ENCODE measurements at places on chromosomes 2 and 18.

GRCh38 chr2:10324095-10324832 is 21.6 kb downstream of the HPCAL1 start:
- no peak for DNase-seq

- DNase-seq, result no peak
Measured at GRCh38 chr2:155145758-155146229, 447.3 kb downstream of the KCNJ3 start.

GRCh38 chr2:12347066-12347493 is 369.7 kb upstream of the TRIB2 start:
- DNase-seq, result no peak

- DNase-seq, result no peak
Measured at GRCh38 chr2:212815453-212815852, 276.9 kb upstream of the ERBB4 start.

DNA sequence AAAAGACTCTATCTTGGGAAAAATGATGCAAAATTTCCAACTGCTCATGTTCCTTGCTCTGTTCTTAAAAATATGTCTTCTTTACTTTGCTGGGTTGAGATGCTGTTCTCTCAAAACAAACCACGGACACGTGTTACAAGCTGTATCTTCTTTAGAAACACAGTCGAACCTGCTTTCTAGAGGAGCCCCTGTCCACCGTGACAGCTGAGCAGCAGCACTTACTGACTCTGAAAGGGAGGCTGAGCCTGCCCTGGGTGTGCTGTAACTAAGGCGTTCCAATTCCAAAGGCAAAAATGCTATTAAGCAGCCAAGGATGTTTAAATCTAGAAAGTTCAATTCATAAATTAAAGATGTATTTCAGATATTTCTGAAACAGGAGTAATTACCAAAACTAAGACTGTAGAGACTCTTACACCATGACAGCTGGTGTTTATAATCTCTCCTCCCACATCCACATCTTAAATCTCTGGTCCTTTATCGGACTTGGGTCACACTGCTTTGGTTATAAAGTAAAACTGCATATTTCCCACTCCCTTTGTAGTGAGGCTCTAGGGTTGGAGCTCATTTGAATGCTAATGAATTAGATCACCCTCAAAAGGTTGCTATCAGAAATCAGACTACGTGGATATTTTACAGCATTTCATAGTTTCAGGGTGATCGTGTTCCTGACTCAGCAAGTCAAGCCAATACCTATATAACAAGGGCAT is 281.2 kb upstream of the LYPD1 start:
- no peak for DNase-seq

GRCh38 chr2:209146682-209147320 is 277.0 kb upstream of the MAP2 start:
- DNase-seq, result no peak

GRCh38 chr2:191811807-191812602 is 34.9 kb downstream of the CAVIN2 start:
- DNase-seq, result peak; percentile 37

DNA sequence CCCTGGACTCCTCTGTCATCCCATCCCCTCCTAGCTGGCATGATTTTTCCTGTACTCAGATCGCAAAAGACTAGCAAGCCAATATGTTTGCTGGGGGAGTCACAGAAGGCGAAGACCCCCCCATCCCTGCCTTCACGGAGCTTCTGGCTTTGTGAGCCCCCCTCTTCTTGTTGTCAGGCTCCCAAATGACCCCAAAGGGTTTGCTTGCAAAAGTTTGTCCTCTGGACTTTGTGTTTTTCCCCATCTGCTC is 169.9 kb downstream of the SMAD7 start:
- no peak for DNase-seq

DNA sequence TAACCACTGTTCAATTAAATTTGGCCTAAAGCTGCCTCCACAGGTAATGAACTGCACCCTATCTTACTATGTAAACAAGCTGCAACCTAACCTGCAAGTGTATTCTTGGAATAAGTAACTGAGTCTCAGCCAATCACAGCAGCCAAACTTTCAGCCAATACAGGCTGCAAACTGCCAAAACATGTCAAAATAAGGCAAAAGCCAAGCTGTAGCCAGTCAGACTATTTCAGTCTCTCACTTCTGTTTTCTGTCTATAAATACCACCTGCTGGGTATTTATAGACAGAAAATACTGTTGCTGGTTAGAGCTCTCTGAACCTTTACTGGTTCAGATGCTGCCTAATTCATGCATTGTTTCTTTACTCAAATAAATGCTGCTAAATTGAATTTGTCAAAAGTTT is 14.3 kb downstream of the C2orf76 start:
- no peak for DNase-seq

- DNase-seq, result peak; percentile 28
Measured at GRCh38 chr2:33552758-33553461, 46.2 kb downstream of the FAM98A start.

DNA sequence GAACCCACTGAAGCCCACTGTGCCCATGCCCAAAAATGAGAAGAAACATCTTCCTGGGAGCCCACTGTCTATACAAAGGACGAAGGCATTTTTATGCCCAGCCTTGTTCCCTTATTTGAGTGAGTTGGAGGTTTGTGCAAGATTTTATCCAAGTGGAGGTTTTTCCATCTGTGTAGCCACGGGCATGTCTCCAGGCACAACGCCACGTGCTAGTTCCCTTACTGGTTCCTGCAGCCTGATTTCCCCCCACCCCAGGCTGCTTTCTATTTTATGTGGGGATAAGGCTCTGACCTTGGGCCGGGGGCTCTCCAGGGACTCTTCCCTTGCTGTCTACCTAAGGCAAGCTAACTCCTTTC is 22.2 kb upstream of the TXNL4A start:
- DNase-seq, result no peak

- DNase-seq, result no peak
Measured at GRCh38 chr2:240304746-240305161, 130.7 kb upstream of the GPC1 start.

DNA sequence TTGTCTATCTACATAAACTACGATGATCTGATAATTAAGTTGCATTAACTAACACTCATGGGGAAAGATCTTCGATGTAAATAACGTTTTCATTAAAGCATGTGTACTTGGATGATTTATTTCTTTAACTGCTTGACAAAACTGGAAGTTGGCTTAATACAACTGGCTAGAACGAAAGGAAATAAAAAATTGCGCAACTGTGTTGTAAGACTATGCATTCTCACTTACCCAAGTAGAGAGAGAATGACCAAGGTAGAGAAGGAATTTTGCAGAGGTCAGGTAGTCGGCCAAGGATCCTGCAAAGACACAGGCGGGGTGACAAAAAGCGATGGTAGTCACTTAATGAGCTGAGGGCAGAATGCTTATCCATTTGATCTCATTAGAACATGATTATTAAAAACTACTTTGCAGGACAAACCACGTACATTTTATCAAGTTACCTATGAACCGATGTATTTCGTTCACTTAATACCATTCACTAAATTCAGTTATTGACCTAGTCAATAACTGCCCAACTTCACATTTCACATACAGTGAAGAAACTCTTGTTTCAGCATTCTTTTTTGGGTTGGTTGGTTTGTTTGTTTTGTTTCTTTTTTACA is 900 bp downstream of the SLC40A1 start:
- DNase-seq, result peak; percentile 19

- DNase-seq, result no peak
Measured at GRCh38 chr2:138453815-138454214, 47.8 kb upstream of the SPOPL start.

DNA sequence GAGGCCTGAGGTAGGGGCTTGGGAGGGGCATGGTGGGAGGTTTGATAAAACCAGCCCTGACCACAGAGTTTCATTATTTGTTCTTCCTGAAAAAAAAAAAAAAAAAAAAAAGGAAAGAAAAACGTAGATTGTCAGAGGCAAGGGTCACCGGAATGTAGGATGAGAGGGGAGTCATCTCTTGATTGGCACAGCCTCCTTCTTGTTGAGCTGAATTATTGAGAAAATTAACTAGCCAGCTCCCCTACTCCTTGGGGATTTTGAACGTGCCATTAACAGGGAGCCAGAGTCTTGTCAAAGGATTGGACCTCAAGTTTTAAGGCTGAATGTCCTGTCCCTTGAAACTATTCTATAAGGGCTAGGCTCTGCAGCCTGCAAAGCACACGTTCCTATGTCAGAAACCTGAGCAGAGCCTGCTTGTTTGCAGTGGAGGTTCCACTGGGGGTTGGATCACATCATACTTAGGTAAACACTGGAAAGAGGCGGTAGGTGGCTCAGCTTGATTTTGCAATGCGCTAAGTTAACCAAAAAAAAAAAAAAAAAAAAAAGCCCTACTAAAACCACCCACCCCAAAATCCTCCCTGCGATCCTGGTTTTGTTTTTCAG is 2.3 kb downstream of the INHBB start:
- no peak for DNase-seq

- DNase-seq, result peak; percentile 30
Measured at GRCh38 chr2:149488706-149489440, 98.7 kb downstream of the MMADHC start.

DNA sequence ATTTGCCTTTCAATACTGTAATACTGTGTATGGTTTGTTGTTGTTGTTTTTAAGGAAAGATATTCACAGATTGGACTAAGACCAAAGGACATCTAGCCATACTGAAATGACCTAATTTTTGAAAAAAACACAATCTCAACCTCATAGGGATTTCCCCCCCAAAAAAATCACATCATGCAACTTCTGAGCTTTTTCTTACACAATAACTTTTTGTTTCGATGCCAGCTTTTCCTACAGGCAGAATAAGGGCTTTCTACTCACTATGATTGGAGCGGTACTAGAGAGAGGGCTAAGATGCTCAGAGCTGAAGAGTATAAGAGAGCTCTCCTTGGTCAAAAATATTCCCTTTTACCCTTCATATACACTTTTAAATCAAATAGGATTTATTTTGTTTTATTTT is 32.4 kb upstream of the SLC3A1 start:
- DNase-seq, result no peak

GRCh38 chr2:195697681-195698220 is 40.7 kb downstream of the SLC39A10 start:
- DNase-seq, result no peak

GRCh38 chr2:175064797-175065196 is 59.6 kb upstream of the CHN1 start:
- DNase-seq, result no peak

Data from NCI-H226 (cell line).